ENCODE measurements at places on chromosomes 1 and 21.

GRCh38 chr1:227312361-227313025 is 5.8 kb downstream of the CDC42BPA start:
- H3K27ac ChIP-seq: no peak overlapping the region
- no peak for DNase-seq
- H3K27me3 ChIP-seq: no peaks in the 10 kb centered on the region
- no peaks in the 10 kb centered on the region for H3K36me3 ChIP-seq
- peaks cover 27% of the 10 kb centered on the region for H3K4me1 ChIP-seq

DNA sequence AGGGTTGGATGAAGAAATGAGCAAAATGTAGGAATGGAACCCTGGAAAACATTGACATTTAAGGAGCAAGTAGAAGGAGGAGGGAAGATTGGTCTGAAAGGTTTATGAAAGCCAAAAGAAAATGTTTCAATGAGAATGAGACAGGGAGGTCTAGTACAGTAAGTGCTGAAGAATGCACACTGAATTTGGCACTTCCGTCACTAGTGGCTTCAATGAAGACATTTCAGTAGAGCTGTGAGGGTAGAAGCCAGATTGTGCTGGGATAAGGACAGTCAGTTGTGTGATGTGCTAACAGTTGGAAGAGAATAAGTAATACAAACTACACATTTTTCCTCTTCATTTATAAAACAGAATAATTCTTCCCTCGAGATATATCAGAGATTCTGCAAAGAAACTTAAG is 17.1 kb downstream of the THEM4 start:
- 0 out of 2 replicates have a peak, but pooled peaks cover 3% of the 10 kb centered on the region for H3K36me3 ChIP-seq
- peaks cover 4% of the 10 kb centered on the region for H3K4me1 ChIP-seq
- H3K4me3 ChIP-seq: no peak overlapping the region
- no peaks in the 10 kb centered on the region for H3K27me3 ChIP-seq
- DNase-seq: no peak

GRCh38 chr1:199858171-199858570 is 169.3 kb upstream of the NR5A2 start:
- no peak overlapping the region for H3K27ac ChIP-seq
- no peak overlapping the region for H3K4me3 ChIP-seq
- DNase-seq: no peak
- H3K4me1 ChIP-seq: no peaks in the 10 kb centered on the region
- no peaks in the 10 kb centered on the region for H3K27me3 ChIP-seq
- H3K36me3 ChIP-seq: no peaks in the 10 kb centered on the region

GRCh38 chr1:98196012-98196411 is 275.2 kb upstream of the DPYD start:
- no peaks in the 10 kb centered on the region for H3K36me3 ChIP-seq
- H3K27ac ChIP-seq: no peak overlapping the region
- H3K27me3 ChIP-seq: no peaks in the 10 kb centered on the region
- DNase-seq: no peak
- H3K4me1 ChIP-seq: no peaks in the 10 kb centered on the region
- no peak overlapping the region for H3K4me3 ChIP-seq

DNA sequence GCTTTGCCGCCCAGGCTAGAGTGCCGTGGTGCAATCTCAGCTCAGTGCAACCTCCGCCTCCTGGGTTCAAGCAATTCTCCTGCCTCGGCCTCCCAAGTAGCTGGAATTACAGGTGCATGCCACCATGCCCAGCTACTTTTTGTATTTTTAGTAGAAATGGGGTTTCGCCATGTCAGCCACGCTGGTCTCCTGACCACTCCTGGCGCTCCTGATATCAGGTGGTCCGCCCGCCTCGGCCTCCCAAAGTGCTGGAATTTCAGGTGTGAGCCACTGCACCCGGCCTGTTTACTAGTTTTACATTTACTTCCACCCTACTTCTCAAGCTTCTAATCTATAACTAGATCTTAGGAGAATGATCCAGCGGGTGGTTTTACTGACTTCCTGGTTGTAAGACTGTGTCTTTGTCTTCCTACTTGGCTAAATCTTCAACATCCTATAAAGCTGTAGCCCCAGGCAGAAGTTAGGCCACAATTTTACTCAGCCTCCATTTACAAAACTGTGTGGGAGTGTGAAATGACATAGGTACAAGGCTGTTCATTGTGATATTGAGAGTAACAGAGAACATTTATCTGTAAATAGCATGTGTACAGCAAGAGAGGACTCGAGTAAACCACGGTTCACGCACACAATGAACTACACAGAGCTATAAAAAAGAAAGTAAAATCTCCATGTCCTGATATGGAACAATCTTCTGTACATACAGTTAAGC is 9.6 kb upstream of the POU2F1 start:
- H3K27ac ChIP-seq: no peak overlapping the region
- no peaks in the 10 kb centered on the region for H3K27me3 ChIP-seq
- no peak for DNase-seq
- no peaks in the 10 kb centered on the region for H3K36me3 ChIP-seq
